Left renal pelvis (tissue), 4 donors: ENCODE measurements at places on chromosomes 13 and 19. TPM values are rescaled to one million over a fixed set of nuclear protein-coding genes. Genes with fewer than 3 reads are reported as not detected.

Gene GRK1
- 0.20 TPM for polyA plus RNA-seq

Gene PCDH20
- 10.0 TPM for polyA plus RNA-seq

Gene FAM216B
- not detected for polyA plus RNA-seq

Gene FAM83E
- not detected for polyA plus RNA-seq

Gene ARRDC5
- 0.09 TPM for polyA plus RNA-seq

Gene CRLF1
- polyA plus RNA-seq = 3.0 TPM

Gene FCHO1
- polyA plus RNA-seq = 3.2 TPM

Gene ZNF134
- polyA plus RNA-seq = 27.5 TPM

Gene ZNF20
- polyA plus RNA-seq = 4.7 TPM

Gene TMEM221
- 3.1 TPM for polyA plus RNA-seq

Gene ZSCAN4
- 0.09 TPM for polyA plus RNA-seq

- DNase-seq = no peak
These were observed 2.0 kb downstream of the NPAS1 start for GRCh38 chr19:47021536-47022139.

DNA sequence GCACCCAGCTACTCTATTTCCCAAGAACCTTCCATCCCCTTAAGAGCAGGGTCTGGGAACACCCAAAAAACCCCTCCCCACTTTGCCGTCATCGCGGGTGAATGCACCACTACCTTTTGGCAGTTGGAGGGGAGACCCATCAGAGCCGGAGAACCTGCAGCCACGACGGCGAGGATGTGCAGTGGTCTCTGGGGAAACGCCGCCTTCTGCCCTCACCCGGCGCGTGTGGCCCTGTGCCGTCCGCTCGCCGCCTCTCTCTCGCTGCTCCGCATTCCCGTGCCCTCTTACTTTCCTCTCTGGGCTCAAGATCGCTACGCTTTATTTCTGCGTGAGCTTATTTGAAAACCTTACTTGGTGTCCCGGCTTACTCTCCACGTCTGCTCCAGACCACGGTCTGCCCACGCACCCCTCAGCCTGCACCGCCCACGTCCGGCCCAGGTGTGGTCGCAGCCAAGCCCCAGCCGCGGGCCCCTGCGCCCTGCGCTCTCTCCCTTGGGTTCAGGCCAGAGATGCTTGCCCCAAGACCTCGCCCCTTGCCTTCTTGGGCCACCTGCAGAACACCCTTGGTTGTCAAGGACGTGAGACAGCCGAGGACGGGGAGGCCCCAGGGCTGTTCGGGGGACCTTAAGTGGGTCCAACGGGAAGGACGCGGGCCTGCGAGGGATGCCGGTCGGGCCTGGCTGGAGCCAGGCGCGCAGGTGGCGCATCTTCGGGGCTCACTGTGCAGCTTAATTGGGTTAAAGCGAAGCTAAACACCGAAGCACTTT lies 2.0 kb upstream of the MAB21L1 start:
- no peak for DNase-seq

GRCh38 chr19:49497047-49497788 lies 984 bp downstream of the RPS11 start:
- DNase-seq = no peak

GRCh38 chr19:38993271-38993670 lies 17.7 kb upstream of the FBXO17 start:
- no peak for DNase-seq

- no peak for DNase-seq
These were observed 75.2 kb downstream of the WDFY2 start for GRCh38 chr13:51659276-51660127.

GRCh38 chr19:10018786-10019185 lies 5.5 kb downstream of the RDH8 start:
- no peak for DNase-seq

DNA sequence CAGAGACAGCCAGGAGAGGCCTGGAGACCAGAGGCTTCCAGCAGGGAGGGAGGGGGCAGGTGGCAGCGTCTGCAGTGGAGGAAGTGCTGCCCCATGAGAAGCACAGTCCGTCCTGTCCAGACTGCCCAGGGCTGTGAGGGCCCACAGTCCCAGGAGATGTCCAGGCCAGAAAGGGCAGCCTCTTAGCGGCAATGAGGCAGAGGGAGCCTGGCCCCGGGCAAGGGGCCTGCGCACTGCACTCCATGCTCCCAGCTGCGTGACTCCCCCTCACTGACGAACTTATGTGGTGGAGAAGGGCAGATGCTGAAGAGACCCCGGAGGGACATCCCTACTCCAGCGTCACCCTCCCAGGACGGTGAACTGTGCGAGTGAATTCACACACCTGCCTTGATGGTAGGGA lies 115.3 kb downstream of the SOX1 start:
- DNase-seq = no peak

- DNase-seq = no peak
These were observed 12.1 kb downstream of the SERTM1 start for GRCh38 chr13:36685927-36686326.

DNA sequence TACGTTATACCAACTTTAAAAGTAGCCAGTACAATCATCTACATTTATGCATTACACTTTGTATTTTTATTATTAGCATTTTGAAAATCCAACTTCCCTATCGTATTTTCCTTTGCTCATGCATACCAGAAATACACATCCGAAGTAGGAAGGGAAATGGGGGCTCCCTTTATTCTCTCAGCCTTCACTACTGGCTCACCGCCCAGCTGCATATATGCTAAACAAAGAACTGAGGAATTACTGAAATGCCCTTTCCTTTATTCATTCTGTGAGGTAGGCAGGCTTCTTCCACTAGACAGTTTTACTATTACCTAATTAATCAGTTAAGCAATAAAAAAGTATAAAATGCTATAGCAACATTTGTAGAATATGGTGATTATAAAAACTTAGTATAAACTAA lies 291.6 kb downstream of the KLF12 start:
- no peak for DNase-seq

DNA sequence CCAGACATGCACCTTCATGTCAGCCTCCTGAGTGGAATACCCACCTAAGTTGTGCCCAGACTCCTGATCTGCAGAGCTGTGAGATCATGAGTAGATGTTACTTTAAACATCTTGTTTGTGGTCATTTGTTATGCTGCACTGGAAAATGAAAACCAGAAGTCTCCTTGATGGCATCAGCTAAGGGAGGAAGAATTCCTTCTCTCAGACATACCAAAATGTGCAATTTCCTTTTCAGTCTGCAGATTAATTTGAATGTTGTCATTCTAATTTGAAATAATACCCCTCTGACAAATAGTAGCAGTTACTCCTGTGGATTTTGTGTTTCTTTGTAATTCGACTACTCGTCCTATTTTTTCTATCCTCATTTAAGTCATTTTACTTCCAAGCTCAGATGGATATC lies 59.3 kb downstream of the ITGBL1 start:
- no peak for DNase-seq

GRCh38 chr13:46575818-46576221 lies 22.9 kb downstream of the LRCH1 start:
- DNase-seq = no peak

DNA sequence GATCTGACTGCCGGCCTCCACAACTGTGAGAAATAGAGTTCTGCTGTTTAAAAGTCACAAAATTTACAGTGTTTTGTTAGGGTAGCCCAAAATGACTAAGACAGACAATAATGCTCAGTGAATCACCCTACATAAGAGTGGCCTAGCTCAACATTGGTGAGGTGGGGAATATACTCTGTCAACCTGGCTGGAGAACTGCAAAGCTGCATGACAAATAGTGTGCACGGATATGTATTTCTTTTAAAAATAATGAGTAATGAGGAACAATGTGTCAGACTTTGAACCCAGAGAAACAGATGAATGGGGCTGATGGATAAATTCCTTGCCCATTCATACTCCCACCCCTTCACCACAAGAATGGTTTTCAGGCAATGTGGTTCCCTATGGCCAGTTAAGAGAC lies 372.4 kb downstream of the SUCLA2 start:
- DNase-seq = no peak

DNA sequence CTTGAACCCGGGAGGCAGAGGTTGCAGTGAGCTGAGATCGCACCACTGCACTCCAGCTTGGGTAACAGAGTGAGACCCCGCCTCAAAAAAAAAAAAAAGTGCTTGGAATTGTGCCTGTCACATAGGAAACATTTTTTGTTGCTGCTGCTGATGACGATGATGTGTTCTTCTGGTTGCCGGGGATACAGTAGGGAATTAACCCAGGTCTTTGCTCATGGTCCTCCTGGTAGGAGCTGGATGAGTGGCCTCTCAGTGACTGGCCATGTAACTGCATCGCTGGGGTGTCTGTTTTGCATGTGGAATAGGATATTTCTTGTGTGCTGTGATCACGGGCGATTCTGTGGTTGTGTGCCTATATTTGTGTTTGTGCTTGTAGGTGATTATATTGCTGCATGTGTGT lies 4.7 kb upstream of the CNFN start:
- no peak for DNase-seq

DNA sequence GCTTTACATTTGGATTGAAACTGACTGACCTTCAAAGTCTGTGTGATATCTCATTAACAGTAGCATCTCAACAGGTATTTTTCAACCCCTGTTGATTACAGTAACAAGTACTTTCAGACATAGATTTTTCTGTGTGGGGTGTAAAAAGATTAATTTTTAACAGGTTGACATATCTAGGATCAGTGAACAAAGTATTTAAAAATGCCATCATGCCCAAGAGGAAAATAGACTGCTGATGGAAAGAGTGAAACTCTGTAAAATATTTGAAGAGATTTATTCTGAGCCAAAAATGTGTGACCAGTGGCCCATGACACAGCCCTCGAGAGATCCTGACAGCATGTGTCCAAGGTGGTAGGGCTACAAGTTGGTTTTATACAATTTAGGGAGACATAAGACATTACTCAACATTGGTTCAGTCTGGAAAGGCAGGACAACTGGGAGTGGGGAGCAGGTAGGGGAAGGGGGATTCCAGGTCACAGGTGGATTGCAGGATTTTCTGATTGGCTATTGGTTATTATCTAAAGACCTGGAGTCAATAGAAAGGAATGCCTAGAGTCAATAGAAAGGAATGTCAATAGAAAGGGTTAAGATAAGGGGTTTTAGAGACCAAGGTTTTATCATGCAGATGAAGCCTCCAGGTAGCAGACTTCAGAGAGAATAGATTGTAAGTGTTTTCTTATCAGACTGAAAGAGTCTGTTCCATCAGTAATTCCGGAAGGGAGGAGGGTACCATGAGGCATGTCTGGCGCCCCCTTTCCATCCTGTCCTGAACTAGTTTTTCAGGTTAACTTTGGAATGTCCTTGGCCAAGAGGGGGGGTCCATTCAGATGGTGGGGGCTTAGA lies 29.1 kb downstream of the TNFRSF19 start:
- DNase-seq = no peak

GRCh38 chr19:58059003-58059670 lies at the start of gene ZNF135:
ZNF135 (plus strand) TSS chr19:58059282; CDS start chr19:58060003, 721 bp downstream.
- peak; percentile 82 for DNase-seq

- no peak for DNase-seq
These were observed 101.0 kb upstream of the DACH1 start for GRCh38 chr13:71967990-71968389.

DNA sequence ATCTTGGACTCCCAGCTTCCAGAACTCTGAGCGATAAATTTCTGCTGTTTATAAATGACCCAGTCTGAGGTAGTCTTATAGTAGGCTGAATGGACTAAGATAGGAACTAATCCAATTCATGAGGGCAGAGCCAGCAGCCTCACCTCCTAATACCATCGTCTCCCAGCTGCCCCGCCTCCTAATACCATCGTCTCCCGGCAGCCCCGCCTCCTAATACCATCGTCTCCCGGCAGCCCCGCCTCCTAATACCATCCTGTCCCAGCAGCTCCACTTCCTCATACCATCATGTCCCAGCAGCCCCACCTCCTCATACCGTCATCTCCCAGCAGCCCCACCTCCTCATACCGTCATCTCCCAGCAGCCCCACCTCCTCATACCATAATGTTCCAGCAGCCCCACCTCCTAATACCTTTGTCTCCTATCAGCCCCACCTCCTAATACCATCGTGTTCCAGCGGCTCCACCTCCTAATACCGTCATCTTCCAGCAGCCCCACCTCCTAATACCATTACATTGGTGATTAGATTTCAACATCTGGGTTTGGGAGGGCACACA lies 2.4 kb upstream of the ARGLU1 start:
- no peak for DNase-seq

DNA sequence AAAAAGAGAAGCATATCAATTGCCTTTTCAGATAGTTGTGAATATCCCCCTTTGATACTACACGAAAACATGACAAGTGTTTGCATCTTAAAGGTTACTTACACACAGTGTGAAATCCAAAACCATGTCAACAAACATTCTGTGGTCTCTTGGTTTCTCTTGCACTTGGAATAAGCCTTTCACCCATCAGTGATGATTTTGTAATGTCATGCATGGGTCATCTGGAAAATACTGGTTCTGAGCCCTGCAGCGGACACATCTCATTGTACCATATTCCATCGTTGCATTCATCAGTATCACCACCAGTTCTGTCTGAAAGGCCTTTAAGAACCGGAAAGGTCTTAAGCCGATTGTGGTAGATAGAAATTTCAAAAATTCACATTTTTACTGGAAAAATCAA lies 65.4 kb upstream of the SOX1 start:
- no peak for DNase-seq

- DNase-seq = no peak
These were observed 58.7 kb upstream of the TMTC4 start for GRCh38 chr13:100733261-100733660.

- DNase-seq = no peak
These were observed 435.3 kb upstream of the HTR2A start for GRCh38 chr13:47332149-47332548.

- DNase-seq = no peak
These were observed at the start of gene ENOX1 for GRCh38 chr13:43786766-43787517. ENOX1 (minus strand) TSS chr13:43786972.

GRCh38 chr19:35094656-35095055 lies 21.0 kb upstream of the FXYD3 start:
- no peak for DNase-seq

GRCh38 chr13:84917252-84917878 lies 881.9 kb downstream of the SLITRK6 start:
- no peak for DNase-seq

DNA sequence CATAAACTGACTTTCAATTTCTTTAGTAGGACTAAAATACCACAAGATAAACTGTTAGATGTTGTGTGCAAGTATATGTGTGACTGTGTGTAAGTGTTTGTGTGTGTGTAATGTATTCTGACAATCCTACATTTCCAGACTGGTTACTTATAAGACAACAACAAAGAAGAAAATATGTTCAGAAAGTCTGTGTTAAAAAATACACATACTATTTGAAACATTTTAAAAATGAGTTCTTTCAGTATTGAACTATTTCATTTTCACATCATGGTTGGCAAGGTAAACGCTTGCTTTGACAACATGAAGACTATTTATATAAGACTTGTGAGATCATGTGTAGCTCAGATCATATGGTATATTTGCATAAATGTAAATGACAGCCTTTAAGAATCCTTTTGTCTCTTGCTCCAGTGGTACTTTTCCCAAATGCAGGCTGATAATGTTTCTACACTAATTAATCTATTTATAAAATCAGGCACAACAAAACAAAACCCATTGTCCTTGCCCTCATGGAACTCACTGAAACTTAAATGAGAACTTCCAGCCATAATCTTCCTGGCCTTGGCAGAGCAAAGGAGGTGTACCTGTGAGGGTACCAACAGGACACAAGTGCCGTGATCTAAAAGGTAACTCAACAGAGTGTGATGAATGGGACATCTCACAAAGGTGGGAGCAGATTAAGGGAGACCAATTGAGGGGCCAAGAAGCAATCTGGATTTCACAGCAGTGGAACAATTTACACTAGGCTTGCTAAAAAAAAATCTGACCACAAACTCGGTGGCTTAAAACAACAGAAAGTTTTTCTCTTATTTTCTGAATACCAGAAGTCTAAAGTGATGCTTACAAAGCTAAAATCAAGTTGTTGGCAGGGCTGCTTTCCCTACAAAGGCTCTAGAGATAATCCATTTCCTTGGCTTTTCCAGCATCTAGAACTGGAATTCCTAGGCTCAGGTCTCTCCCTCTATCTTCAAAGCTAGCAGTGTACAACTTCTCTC lies 349.0 kb downstream of the TBC1D4 start:
- DNase-seq = no peak
